ENCODE measurements at places on chromosomes 3 and 15.

DNA sequence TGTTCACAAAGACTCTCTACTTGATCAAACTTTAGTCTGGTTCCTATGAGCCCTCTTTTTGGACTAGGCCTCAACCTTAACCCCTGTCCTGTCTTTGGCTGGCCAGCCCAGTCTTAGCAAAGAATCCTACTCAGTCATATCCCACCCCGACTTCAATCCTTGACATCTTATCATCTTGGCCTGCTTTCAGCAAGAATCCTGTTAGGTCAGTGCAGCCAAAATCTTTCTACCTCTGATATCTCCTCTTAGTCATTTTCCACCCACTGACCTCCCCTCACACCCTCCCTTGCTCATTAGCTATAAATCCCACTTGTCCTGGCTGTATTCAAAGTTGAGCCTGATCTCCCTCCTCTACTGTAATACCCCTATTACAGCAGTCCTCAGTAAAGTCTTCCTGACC, 286.1 kb downstream of the MAGI1 start:
- no peak for DNase-seq

DNA sequence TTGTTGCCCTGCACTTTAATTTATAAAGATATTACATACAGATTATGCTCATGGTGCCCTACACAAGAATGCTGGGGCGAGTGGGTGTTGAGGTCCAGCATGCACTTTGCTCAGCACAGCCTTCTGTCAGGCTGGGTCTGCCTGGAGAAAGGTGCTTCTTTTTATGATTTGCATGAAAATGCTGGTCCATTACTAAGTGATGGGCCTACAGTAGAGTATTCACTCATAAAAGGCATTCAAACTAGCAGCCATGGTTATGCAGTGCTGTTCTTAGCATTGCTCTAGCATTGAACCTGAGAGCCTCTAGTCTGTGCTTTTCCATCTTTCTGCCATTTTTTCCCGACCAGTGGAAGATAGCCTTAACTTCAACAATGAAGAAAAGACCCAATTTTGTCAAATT, 12.3 kb downstream of the LNP1 start:
- DNase-seq = no peak

DNA sequence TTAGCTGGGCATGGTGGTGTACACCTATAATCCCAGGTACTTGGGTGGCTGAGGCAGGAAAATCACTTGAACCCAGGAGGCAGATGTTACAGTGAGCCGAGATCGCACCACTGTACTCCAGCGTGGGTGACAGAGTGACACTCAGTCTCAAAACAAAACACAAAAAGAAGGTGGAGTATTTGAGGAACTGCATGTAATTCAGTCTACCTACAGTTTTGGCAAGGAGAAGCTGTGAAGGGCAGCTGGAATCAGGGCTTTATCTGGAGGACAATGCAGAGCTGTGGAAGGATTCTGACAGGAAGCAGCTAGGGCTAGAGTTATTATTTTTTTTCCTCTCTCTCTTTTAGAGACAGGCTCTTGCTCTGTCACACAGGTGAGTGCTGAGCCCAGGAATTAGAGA, 6.8 kb downstream of the H1-8 start:
- DNase-seq = no peak

- DNase-seq = no peak
Observed at GRCh38 chr15:99115300-99116215, 10.7 kb downstream of the SYNM start.

GRCh38 chr3:141429371-141430035, 57.3 kb upstream of the RASA2 start:
- DNase-seq = no peak

DNA sequence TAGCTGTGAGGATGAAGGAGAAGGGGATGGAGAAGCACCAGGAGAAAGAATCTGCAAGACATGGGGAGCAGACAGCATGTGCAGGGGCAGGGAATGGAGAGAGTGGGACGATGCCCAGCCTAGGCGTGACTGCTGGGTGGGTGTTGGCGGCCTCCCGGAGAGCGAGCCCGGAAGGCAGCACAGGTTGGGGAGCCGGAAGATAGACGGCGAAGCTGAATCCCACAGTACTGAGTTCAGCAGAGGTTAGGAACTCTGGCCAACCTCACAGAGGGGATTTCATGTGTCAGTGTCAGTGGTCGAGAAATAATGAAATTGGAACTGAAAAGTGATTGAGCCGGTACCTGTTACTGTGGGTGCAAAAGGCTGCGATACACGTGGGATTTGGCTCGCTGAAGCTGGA, 55.2 kb downstream of the PXYLP1 start:
- DNase-seq = no peak

GRCh38 chr15:80844011-80844732, 65.0 kb downstream of the CEMIP start:
- DNase-seq = no peak

DNA sequence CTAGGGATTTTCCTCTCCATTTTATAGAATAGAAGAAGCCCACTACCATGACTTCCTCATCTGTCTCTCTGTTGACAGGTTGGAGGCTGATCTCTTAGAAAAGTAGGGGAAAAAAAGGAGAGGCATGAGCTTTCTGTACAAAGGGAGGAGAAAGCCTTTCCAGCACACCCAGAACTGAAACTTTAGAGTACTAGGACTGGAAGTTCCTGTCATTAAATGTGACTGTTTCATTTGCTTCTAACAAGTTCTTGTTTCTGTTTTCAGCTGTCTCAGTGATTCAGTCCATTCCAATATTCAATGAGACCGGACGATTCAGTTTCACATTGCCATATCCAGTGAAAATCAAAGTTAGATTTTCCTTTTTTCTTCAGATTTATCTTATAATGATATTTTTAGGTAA, 39.0 kb downstream of the INTS14 start:
- DNase-seq = no peak

DNA sequence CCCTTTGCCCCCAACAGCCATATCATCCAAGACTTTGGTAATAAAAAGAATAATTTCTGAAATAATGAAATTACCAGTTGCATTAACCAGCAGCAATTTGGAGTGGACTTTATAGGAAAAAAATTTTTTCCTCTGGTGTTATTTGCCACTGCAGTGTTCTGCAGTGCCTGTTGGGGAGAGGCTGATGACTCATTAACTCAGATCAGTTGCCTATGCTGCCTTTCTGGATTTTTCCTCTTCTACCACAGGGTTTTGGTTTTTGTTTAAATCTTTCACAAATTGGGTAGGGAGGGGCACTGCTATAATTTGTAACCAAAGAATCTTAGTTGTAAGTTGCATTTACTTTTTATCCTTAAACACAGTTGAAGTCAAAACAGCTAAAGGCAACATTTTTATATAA, 22.7 kb downstream of the ATP6V1A start:
- no peak for DNase-seq

- no peak for DNase-seq
Observed at GRCh38 chr15:52653431-52653964, 25.7 kb downstream of the ATOSA start.

DNA sequence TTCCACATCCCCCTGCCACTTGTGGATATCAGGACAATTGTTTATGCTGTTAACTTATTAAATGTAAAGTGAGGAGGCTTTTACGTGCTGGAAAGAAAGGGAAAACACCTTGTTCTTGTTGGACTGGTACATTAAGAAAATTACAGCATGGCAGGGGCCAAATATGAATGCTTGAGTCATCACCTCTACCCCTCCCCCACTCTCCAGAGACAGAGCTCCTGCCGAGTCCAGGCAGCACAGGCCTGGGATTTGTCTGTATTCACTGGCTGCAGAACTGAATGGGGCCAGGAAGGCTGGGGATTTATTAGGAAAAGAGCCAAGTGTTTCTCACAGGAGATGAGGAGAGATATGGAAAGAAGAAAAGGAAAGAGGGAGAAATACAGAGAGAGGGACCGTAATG, 308.9 kb downstream of the EPHB1 start:
- no peak for DNase-seq

DNA sequence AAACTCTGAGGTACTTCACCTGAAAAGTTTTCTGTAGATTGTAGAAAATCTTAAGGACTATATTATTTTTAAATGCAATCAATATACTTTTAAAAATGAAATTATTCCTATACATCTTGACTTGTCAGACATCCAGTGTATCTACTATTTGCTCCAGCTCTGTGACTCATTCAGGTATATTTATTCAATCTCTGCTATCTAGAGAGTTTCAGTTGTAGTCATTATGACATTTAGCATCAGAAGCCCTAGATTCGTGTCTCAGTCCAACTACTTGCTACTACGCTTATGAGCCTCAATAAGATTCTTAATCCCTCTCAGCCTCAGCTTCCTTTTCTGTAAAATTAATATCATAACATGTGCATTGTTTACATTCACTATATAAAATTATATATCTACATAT, 22.3 kb upstream of the EIF1B start:
- no peak for DNase-seq

GRCh38 chr3:127743351-127744252, 70.8 kb downstream of the ABTB1 start:
- DNase-seq = no peak

DNA sequence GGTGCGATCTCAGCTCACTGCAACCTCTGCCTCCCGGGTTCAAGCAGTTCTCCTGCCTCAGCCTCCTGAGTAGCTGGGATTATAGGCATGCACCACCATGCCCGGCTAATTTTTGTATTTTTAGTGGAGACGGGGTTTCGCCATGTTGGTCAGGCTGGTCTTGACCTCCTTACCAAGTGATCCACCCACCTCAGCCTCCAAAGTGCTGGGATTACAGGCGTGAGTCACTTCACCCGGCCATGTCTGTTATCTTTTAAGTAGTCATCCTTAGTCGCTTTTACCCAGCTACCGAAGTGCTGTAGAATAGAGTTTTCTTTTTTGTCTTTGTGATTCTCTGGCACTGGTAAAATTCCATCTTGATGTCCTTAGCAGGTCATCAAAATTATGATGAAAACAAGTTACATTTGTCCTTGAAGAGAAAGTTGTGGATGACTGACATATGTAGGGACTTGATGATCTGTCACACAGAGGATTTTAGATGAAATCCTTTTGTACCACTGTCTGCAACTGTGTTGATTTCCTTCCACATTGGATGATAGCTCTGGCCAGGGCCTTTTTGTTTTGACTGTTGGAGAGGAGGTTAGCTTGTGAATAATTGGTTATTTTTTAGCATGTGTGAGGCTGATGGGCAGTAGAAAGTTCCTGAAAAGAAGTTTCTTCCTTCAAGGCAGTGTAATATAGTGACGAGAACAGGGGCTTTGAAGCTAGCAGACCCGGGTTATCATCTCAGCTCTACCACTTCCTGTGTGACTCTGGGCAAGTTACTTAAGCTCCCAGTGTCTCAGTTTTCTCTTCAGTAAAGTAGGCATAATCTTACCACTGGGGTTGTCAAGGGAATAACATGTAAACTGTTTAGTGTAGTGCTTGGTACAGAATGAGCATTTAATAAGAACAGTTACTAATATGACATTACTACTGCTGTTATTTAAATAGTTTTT, 18.8 kb downstream of the ATG7 start:
- DNase-seq = no peak

- DNase-seq = no peak
Observed at GRCh38 chr3:18092726-18093125, 332.4 kb downstream of the SATB1 start.

- no peak for DNase-seq
Observed at GRCh38 chr15:39770748-39771689, 11.6 kb downstream of the FSIP1 start.

DNA sequence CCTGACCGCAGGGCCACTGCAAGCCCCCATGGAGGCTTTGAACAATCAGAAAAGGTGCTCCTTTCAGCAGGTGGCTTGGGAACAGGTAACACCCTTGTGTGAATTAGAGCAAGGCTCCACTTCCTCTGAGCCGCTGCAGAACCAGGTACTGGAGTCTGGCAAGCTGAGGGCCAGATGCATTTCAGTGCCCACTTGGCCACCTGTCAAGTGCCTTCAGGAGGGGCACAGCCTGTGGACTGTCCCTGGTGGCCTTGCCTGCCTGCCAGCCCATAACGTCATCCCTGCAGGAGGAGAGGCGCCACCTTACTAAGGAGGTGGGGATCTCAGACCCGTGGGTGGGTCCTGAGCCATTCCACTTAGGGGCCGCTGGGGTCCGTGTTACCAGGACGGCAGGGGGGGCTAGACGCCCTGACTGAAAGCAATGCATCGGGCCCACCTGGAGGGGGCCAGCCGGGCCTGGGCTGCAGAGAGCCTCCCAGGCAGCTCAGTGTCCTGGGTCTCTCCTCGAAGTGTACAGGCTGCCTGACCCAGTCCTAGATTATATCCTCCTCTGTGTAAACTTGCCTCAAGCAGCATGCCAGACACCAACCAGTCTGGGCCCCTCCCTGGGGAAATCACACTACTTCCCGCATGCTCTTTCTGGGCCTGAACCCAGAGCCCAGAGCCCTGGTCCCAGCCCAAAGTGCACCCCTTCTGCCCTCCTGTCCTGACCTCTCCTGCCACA, 16.1 kb downstream of the SPTBN5 start:
- DNase-seq = no peak

GRCh38 chr3:156604642-156605144, 49.8 kb upstream of the SSR3 start:
- DNase-seq = no peak

- no peak for DNase-seq
Observed at GRCh38 chr15:95470997-95471689, 859.4 kb upstream of the NR2F2 start.

Data from NCI-H187 (cell line).